ENCODE measurements at places on chromosomes 3 and 15.
A peak's percentile ranks its signal among the peaks of the same experiment; 100 is the strongest.

- H3K4me1 ChIP-seq, result no peaks in the 10 kb centered on the region
- H3K27me3 ChIP-seq, result no peaks in the 10 kb centered on the region
- H3K4me3 ChIP-seq, result no peak overlapping the region
- no peak for ATAC-seq
- H3K27ac ChIP-seq, result no peak overlapping the region
- no peaks in the 10 kb centered on the region for H3K36me3 ChIP-seq
These were observed 239.3 kb upstream of the GBE1 start for GRCh38 chr3:82000773-82001172.

GRCh38 chr15:22884344-22884743 lies 45.9 kb downstream of the NIPA2 start:
- no peaks in the 10 kb centered on the region for H3K27me3 ChIP-seq
- no peak overlapping the region for H3K4me3 ChIP-seq
- H3K36me3 ChIP-seq, result peaks cover 24% of the 10 kb centered on the region
- ATAC-seq, result no peak
- peaks cover 5% of the 10 kb centered on the region for H3K4me1 ChIP-seq
- no peak overlapping the region for H3K27ac ChIP-seq

GRCh38 chr3:184155644-184156521 lies 706 bp downstream of the DVL3 start:
- peaks cover 11% of the 10 kb centered on the region for H3K4me1 ChIP-seq
- peak overlapping the region; percentile 94 for H3K4me3 ChIP-seq
- ATAC-seq, result peak; percentile 78

GRCh38 chr3:56919797-56920195 lies 118.0 kb upstream of the ARHGEF3 start:
- ATAC-seq, result no peak
- no peak overlapping the region for H3K27ac ChIP-seq
- peaks cover 71% of the 10 kb centered on the region for H3K4me1 ChIP-seq
- H3K4me3 ChIP-seq, result peak overlapping the region; percentile 93

GRCh38 chr3:113551820-113552219 lies 19.5 kb downstream of the SIDT1 start:
- no peak overlapping the region for H3K4me3 ChIP-seq
- H3K4me1 ChIP-seq, result peaks cover 28% of the 10 kb centered on the region
- no peaks in the 10 kb centered on the region for H3K27me3 ChIP-seq
- ATAC-seq, result no peak
- H3K27ac ChIP-seq, result peak overlapping the region; percentile 12

- peaks cover 60% of the 10 kb centered on the region for H3K36me3 ChIP-seq
- no peaks in the 10 kb centered on the region for H3K27me3 ChIP-seq
- H3K4me1 ChIP-seq, result peaks cover 42% of the 10 kb centered on the region
- peak; percentile 82 for ATAC-seq
- H3K27ac ChIP-seq, result peak overlapping the region; percentile 69
- peak overlapping the region; percentile 81 for H3K4me3 ChIP-seq
These were observed 2.8 kb upstream of the FAM131A start for GRCh38 chr3:184334470-184335158.

DNA sequence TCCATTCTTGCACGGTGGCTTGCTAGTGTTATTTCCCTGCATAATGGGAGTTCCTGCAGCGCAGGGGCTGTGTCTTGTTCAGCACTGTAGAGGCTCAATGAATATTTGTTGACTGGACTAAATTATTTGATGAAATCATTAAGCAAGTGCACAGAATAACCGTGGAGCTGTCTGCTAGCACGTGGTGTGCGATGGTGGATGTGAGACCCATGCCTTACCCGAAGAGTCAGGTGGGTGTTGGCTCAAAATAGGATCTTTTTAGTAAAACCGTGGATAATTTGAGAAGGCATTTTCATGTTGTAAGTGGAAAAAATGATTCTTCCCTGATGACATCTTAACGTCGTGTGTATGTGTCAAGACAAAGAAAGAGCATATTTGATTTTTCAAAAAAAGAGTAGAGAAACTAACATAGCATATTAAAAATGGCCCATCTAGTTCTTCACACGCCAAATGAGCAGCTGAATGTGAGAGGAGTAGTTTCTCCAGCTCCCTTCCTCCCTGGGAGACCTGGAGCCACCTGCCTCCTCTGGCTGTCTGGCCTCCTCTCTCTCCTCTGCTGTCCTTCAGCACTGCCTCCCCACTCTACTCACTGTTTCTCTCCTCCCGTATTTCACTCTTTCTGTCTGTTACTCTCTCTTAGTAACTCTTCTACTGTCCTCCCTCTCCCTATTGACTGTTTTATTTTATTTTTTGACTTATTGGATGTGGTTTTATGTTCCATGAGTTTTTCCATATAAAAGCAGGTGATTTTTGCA lies 6.3 kb downstream of the FAM81A start:
- no peak overlapping the region for H3K27ac ChIP-seq
- H3K4me3 ChIP-seq, result no peak overlapping the region
- H3K4me1 ChIP-seq, result no peaks in the 10 kb centered on the region
- H3K27me3 ChIP-seq, result peaks cover 7% of the 10 kb centered on the region
- H3K36me3 ChIP-seq, result no peaks in the 10 kb centered on the region
- no peak for ATAC-seq

DNA sequence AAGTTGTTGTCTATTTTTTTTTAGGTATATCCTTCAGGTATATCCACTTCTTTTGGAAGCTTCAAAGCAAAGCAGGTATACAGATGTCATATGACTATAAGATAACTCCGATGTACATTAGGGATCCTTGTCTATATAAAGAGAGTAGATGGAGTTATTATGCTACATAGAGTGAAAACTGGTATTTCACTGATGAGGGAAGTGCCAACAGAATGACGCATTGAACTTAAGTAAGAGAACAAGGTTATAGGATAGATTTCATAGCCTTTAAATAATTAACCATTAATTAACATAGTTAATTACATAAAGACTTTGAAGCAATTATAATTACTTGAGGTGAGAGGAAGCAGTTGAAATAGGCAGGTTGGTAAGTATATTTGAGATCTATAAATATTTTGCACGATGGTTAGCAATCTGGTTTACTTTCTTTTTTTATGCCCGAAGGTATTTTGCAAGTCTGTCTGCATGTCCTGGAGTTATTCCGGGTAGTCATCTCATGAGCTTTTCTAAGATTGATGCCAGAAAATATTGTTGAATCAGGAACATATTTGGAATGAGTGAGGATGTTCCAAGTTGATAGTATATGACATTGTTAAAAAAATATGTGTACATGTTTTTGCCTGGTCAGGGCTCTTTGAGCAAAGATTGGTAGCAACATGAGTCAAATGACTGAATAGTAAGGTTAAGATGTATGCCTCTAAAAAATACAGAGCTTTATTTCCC lies 299.5 kb upstream of the KCNMB2 start:
- H3K27me3 ChIP-seq, result peaks cover 3% of the 10 kb centered on the region
- H3K4me1 ChIP-seq, result no peaks in the 10 kb centered on the region
- H3K4me3 ChIP-seq, result no peak overlapping the region
- no peak for ATAC-seq
- no peak overlapping the region for H3K27ac ChIP-seq

DNA sequence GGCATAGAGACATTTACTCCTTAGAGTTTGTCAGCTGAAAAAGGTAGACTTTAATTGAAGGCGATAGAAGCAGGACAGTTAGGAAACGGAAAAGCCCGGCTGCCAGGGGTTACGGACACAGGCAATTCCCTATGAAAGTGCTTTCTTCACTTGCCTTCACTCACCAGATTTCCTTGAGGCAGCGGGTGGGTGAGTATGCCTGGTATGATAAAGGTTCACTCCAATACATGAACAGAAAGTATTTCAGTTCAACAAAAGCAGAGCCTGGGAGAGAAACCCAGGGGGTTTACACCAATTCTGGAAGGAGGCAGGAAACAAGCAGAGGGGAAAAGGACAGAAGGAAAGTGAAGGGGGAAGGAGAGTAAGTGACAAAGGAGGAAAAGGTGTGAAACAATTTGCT lies 53.9 kb downstream of the QTRT2 start:
- no peaks in the 10 kb centered on the region for H3K36me3 ChIP-seq
- no peak for ATAC-seq
- H3K27ac ChIP-seq, result no peak overlapping the region
- no peak overlapping the region for H3K4me3 ChIP-seq

DNA sequence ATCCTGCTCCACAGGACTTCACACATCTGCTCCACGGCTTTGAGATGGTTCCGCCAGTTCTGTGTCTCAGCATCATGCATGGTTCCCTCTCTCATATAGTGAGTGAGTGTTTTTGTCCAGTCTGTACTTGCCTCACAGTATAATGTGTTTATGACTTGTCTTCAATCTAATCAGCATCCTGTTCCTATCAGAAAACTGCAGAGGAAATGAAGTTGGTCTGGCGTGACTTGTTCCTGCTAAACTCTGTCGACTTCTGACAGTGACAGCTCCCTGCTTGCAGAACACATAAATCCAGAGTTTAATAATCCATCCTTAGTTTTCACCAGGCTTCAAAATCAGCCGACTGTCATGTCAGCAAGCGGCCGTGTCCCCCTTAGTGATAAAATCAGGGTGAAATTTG lies 222.3 kb downstream of the SLCO3A1 start:
- H3K4me3 ChIP-seq, result peak overlapping the region; percentile 1
- H3K27ac ChIP-seq, result peak overlapping the region; percentile 68
- H3K4me1 ChIP-seq, result peaks cover 26% of the 10 kb centered on the region
- ATAC-seq, result peak; percentile 49
- no peaks in the 10 kb centered on the region for H3K27me3 ChIP-seq

GRCh38 chr15:25385986-25386385 lies 52.8 kb downstream of the UBE3A start:
- H3K36me3 ChIP-seq, result peaks cover 90% of the 10 kb centered on the region
- H3K27me3 ChIP-seq, result no peaks in the 10 kb centered on the region
- no peak overlapping the region for H3K4me3 ChIP-seq
- peaks cover 14% of the 10 kb centered on the region for H3K4me1 ChIP-seq
- no peak overlapping the region for H3K27ac ChIP-seq
- ATAC-seq, result no peak

DNA sequence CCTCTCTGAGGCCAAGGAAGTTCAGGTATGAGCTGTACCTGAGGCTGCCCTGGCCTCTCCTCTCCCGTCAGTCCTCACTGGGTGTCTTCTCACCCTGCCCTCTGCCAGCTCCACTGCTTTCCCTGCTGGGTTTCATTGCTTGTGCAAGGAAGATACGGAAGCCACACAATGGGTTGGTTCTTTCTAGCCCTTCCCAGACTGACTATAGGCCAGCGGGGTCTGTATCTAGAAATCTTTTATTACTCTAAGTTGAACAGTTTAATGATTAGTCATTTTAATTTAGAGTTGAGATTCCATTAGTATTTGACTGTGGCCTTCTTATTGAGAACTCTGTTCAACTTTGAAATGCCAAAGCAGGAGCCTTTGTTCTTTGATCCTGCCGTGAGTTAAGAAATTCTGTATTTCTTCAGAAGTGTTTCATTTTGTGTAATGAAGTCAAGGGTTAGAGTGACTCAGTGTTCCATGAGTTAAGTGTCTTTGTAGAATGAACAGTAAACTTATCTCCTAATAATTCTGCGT lies 16.2 kb downstream of the C3orf62 start:
- H3K36me3 ChIP-seq, result no peaks in the 10 kb centered on the region
- H3K27me3 ChIP-seq, result no peaks in the 10 kb centered on the region
- H3K4me1 ChIP-seq, result no peaks in the 10 kb centered on the region
- peak overlapping the region; percentile 54 for H3K27ac ChIP-seq

- no peaks in the 10 kb centered on the region for H3K27me3 ChIP-seq
- peaks cover 42% of the 10 kb centered on the region for H3K4me1 ChIP-seq
- peak overlapping the region; percentile 39 for H3K4me3 ChIP-seq
- peak; percentile 23 for ATAC-seq
- no peaks in the 10 kb centered on the region for H3K36me3 ChIP-seq
These were observed 369.1 kb downstream of the RORA start for GRCh38 chr15:60859996-60860494.

DNA sequence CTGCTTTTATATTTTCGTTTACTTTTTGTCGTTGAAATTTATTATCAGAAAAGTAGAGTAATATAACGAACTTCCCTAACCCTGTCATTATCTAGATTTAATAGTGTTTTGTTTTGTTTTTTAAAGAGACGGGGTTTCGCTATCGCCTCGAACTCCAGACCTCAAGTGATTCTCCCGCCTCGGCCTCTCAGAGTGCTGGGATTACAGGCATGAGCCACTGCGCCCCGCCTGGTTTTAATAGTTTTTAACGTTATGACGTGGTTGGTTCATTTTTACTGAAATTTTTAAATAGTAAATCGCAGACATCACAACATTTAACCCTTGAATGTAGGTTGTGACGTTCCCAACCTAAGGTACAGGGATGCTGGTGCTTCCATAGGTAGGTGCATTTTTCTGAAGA lies 1.0 kb downstream of the NGRN start:
- H3K27ac ChIP-seq, result peak overlapping the region; percentile 98
- peaks cover 54% of the 10 kb centered on the region for H3K36me3 ChIP-seq
- H3K27me3 ChIP-seq, result no peaks in the 10 kb centered on the region
- peaks cover 30% of the 10 kb centered on the region for H3K4me1 ChIP-seq
- H3K4me3 ChIP-seq, result peak overlapping the region; percentile 97

GRCh38 chr3:134357914-134358811 lies 16.1 kb downstream of the AMOTL2 start:
- no peaks in the 10 kb centered on the region for H3K4me1 ChIP-seq
- no peaks in the 10 kb centered on the region for H3K27me3 ChIP-seq

DNA sequence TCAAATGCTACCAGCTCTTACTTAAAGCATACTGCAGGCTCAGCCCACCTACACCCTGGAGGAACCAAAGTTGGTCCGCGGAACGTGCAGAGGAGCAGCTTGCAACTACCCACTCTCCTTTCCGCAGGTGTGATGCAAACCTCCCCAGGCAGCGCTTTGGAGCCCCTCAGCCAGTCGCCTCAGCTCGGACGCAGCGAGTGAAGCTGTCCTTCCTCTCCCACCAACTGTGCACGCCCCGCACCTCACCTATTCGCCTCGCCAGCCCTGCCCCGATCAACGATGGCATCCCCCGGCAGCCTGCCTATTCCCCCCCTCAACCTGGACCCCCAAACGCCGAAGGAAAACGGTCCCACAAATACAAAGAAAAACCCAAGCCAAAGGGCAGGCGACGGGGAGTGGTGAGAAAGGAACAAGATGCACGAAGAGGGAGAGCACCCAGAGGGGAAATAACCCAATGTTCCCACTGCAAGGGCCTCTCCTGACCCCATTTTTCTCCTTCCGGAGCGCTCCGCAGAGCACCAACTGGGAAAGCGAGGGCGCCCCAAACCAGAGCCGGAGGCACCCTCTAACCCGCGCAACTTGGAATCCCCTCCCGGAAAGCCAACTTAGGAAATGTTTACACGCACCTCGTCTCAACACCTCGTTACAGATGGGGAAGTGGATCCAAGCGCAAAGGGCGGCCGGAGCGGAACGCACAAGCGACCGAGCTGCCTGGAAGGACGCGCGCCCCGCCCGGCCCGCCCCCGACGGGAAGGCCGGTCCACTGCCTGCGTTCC lies 665 bp downstream of the GLB1 start:
- ATAC-seq, result peak; percentile 52

DNA sequence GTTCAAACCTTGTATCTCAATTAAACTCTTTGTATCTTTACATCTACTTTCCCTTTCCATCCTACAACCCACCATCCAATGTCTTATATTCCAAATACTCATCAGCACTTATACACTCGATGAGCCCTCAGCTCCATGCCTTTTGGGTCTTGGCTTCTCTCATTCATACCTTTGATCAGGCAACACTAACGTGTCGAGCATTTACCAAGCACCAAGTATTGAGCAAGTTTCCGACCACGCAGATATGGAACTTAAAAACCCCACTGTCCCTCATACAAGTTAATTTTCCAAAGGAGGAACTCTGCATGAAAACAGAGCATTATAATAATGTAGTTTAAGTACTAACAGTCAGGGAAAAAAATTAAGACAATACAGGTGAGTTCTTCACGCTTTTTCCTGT lies 102.8 kb downstream of the IL1RAP start:
- no peak for ATAC-seq
- peak overlapping the region; percentile 54 for H3K4me3 ChIP-seq
- H3K27me3 ChIP-seq, result no peaks in the 10 kb centered on the region
- H3K27ac ChIP-seq, result peak overlapping the region; percentile 97
- H3K4me1 ChIP-seq, result peaks cover 33% of the 10 kb centered on the region
- peaks cover 29% of the 10 kb centered on the region for H3K36me3 ChIP-seq
